ENCODE measurements at places on chromosomes 4 and X. TPM values are rescaled to one million over a fixed set of nuclear protein-coding genes. Genes with fewer than 3 reads are reported as not detected.

HTR2C gene
- not detected for total RNA-seq

DIPK2B gene
- not detected for total RNA-seq

GYPB gene
- not detected for total RNA-seq

TMPRSS11B gene
- 0.05 TPM for total RNA-seq

KLB gene
- 0.07 TPM for total RNA-seq

UGT2B11 gene
- not detected for total RNA-seq

C4orf36 gene
- total RNA-seq: 3.5 TPM

POLA1 gene
- 6.2 TPM for total RNA-seq

ZNF141 gene
- total RNA-seq: 4.5 TPM

CHRDL1 gene
- total RNA-seq: not detected

ANKRD50 gene
- total RNA-seq: 8.8 TPM

ADGRG4 gene
- not detected for total RNA-seq

CABS1 gene
- total RNA-seq: not detected

CYSLTR1 gene
- not detected for total RNA-seq

GSX2 gene
- not detected for total RNA-seq

NSG1 gene
- total RNA-seq: 36.9 TPM

GAGE12F gene
- total RNA-seq: not detected

MAGIX gene
- total RNA-seq: 1.7 TPM

SNCA gene
- total RNA-seq: 26.2 TPM

PITX2 gene
- total RNA-seq: not detected

MUC7 gene
- not detected for total RNA-seq

GPM6B gene
- 5.7 TPM for total RNA-seq

IL9R gene
- not detected for total RNA-seq

AFAP1 gene
- total RNA-seq: 15.8 TPM

GPR82 gene
- total RNA-seq: not detected

MAGEA2B gene
- total RNA-seq: not detected

FAM149A gene
- total RNA-seq: 2.4 TPM

SSX4 gene
- not detected for total RNA-seq

TECRL gene
- not detected for total RNA-seq

RAB9B gene
- total RNA-seq: 0.19 TPM

CT45A5 gene
- total RNA-seq: not detected

SUV39H1 gene
- 13.0 TPM for total RNA-seq

SPANXD gene
- total RNA-seq: not detected

NR0B1 gene
- total RNA-seq: 0.23 TPM

ETNPPL gene
- not detected for total RNA-seq

Measured in airway epithelial cell (primary cell).